ENCODE measurements at places on chromosomes 4 and X. TPM values are rescaled to one million over a fixed set of nuclear protein-coding genes. Genes with fewer than 3 reads are reported as not detected.

- H3K4me1 ChIP-seq = no peaks in the 10 kb centered on the region
- DNase-seq = no peak
- H3K36me3 ChIP-seq = no peaks in the 10 kb centered on the region
- H3K27me3 ChIP-seq = no peaks in the 10 kb centered on the region
- H3K4me3 ChIP-seq = no peak overlapping the region
These were observed 156.7 kb upstream of the FAM241A start for GRCh38 chr4:111988514-111988913.

DNA sequence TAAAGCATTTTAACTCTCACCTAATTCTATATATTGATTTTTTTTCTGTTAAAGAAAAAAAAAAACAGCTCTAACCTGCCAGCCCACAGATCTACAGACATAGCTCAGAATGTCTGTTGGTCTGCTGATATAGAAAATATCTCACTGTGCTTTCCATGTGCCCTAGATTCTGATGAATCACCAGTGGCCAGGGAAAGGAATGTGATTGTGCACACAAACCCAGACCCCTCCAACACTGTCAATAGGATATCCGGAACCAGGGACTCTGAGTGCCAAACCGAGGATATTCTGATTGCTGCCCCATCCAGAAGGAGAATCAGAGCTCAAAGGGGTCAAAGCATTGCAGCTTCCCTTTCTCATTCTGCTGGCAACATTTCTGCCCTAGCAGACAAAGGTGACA lies 12.1 kb upstream of the SCML1 start:
- H3K36me3 ChIP-seq = no peaks in the 10 kb centered on the region
- H3K4me1 ChIP-seq = no peaks in the 10 kb centered on the region
- peaks cover 3% of the 10 kb centered on the region for H3K27me3 ChIP-seq
- H3K4me3 ChIP-seq = no peak overlapping the region

- peaks cover 48% of the 10 kb centered on the region for H3K36me3 ChIP-seq
- H3K4me3 ChIP-seq = no peak overlapping the region
- no peaks in the 10 kb centered on the region for H3K4me1 ChIP-seq
- H3K27me3 ChIP-seq = no peaks in the 10 kb centered on the region
- DNase-seq = no peak
These were observed 87.6 kb downstream of the SEL1L3 start for GRCh38 chr4:25775166-25775565.

GRCh38 chrX:5867778-5868177 lies 360.9 kb downstream of the NLGN4X start:
- H3K27ac ChIP-seq = no peak overlapping the region
- H3K4me1 ChIP-seq = no peaks in the 10 kb centered on the region
- no peak overlapping the region for H3K4me3 ChIP-seq
- H3K27me3 ChIP-seq = no peaks in the 10 kb centered on the region

DNA sequence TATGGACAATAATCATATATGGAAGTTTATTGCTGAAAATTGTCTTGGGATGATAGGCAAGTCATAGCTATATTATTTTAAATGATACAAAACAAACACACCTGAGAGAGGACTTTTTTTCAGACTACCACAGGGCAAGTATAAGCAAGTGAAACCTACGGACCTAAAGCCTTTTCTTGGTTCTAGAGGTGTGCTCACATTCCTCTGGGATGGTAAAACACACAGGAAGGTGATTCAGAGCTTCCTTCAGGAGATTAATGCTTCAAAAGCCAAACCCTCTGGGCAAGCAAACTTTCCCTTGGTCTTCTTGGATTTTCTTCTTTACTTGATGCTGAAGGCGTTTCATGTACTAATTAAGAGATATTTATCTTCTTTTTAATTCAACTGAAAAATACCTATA lies 60.1 kb upstream of the ACSL4 start:
- H3K27me3 ChIP-seq = no peaks in the 10 kb centered on the region
- no peaks in the 10 kb centered on the region for H3K4me1 ChIP-seq
- no peak for DNase-seq
- H3K27ac ChIP-seq = no peak overlapping the region
- H3K36me3 ChIP-seq = no peaks in the 10 kb centered on the region
- H3K4me3 ChIP-seq = no peak overlapping the region

DNA sequence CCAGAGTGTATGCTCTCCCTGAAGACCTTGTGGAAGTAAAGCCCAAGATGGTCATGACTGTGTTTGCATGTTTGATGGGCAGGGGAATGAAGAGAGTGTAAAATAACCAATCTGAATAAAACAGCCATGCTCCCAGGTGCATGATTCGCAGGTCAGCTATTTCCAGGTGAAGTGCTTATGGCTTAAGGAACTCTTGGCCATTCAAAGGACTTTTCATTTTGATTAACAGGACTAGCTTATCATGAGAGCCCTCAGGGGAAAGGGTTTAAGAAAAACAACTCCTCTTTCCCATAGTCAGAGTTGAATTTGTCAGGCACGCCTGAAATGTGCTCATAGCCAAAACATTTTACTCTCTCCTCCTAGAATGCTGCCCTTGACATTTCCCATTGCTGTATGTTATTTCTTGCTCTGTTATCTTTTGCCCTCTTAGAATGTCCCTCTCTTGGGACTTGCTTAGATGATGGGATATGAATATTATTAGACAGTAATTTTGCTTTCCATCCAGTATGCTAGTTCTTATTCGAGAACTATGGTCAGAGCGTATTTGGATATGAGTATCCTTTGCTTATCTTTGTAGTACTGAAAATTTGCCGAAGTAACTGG lies 88.6 kb downstream of the PLS3 start:
- DNase-seq = no peak
- no peaks in the 10 kb centered on the region for H3K27me3 ChIP-seq
- H3K4me3 ChIP-seq = no peak overlapping the region
- no peaks in the 10 kb centered on the region for H3K4me1 ChIP-seq
- H3K36me3 ChIP-seq = no peaks in the 10 kb centered on the region
- H3K27ac ChIP-seq = no peak overlapping the region

DNA sequence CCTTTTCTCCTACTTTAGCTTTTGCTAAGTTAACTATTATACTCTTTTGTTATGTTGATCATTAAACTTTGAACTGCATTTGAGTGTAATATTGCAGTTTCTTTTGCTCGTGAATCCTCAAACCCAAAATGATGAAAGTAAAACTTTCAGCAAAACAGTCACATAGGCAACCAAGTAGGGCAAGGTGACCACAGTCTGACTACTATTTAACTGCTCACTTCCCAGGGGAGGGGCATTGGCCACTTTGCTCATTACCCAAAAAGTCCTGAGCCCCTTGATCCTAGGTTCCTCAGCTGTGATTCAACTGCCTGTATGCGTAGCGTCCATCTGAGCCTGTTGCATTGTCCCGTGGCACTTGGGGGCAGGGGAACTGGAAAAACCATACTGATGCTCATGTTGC lies 17.0 kb downstream of the RBMX2 start:
- no peaks in the 10 kb centered on the region for H3K36me3 ChIP-seq
- no peak overlapping the region for H3K27ac ChIP-seq
- no peak overlapping the region for H3K4me3 ChIP-seq
- no peaks in the 10 kb centered on the region for H3K27me3 ChIP-seq
- H3K4me1 ChIP-seq = no peaks in the 10 kb centered on the region

GRCh38 chr4:13461191-13461905 lies 22.8 kb downstream of the RAB28 start:
- no peak overlapping the region for H3K27ac ChIP-seq
- peaks cover 3% of the 10 kb centered on the region for H3K36me3 ChIP-seq
- H3K4me1 ChIP-seq = no peaks in the 10 kb centered on the region
- H3K27me3 ChIP-seq = no peaks in the 10 kb centered on the region
- no peak overlapping the region for H3K4me3 ChIP-seq
- no peak for DNase-seq

DNA sequence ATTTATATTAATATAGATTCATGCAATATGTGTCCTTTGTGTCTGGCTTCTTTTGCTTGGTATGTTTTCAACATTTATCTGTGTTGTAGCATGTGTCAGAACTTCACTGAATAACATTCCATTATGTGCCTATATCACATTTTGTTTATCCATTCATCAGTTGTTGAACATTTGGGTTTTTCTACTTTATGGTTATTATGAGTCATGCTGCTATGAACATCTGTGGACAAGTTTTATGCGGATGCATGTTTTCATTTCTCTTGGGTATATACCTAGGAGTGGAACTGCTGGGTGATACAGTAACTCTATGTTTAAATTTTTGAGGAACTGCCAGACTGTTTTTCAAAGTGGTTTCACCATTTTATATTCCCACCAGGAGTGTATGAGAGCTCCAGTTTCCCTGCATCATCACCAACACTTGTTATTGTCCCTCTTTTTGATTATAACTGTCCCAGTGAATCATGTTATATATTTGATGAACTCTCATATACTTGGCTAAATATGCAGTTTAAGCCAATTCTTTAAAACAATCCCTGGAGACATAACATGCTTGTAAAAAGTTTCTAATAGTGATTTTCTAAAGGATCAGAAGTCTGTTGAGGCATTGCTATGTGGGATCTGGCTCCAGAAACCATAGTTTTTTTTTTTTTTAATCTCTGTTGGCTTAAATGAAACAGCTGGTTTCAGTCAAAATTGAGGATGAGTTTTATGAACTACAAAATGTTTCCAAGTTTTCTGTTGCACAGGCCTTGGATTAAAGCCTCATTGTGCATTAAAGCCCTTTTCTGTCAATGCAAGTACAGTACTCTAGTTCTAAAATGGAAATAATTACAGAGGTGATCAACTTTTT lies 21.6 kb upstream of the REPS2 start:
- no peaks in the 10 kb centered on the region for H3K27me3 ChIP-seq
- no peak overlapping the region for H3K27ac ChIP-seq
- H3K4me3 ChIP-seq = no peak overlapping the region

- no peaks in the 10 kb centered on the region for H3K36me3 ChIP-seq
- no peak overlapping the region for H3K4me3 ChIP-seq
- H3K4me1 ChIP-seq = no peaks in the 10 kb centered on the region
- DNase-seq = no peak
These were observed 69.5 kb downstream of the ACOX3 start for GRCh38 chr4:8370835-8371595.

DNA sequence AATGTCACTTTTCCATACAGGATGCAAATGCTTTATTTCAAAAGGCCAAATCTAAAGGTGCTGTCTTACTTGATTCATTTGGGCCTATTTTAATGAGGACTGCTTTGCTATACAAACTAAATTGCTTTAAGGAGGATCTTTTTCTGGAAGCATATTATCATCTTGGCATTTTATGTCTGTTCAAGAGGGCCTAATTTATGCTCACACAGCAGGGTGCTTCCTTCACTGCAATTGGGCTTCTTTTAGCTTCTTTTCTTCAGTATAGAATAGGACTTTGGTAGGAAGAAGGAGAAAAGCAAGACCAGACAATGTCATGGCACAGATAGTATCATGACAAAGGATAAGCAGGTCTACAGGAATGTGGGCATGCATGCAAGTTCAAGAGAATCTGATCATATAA lies 222.4 kb upstream of the ANKRD50 start:
- no peak overlapping the region for H3K4me3 ChIP-seq
- no peak overlapping the region for H3K27ac ChIP-seq
- no peaks in the 10 kb centered on the region for H3K4me1 ChIP-seq
- H3K27me3 ChIP-seq = no peaks in the 10 kb centered on the region
- no peak for DNase-seq
- H3K36me3 ChIP-seq = no peaks in the 10 kb centered on the region

DNA sequence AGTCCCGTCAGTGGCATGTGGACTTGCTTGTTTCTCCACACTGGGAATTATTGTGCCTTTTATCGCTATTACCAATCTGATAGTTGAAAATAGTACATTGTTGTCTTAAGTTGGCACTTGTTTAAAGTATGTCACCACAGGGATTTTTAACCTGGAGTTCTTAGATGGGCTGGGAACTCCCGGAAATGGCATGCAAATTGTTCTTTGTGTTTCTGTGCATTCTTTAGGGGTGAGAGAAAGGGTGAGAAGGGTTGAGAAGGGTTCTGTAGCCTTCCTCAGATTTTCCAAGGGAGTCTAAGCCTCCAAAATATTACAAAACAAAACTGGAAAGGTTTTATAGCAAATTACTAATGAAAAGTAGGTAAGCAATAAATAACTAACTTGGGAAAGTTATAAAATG lies 176.9 kb downstream of the ZIC3 start:
- no peak overlapping the region for H3K27ac ChIP-seq
- no peak for DNase-seq
- H3K27me3 ChIP-seq = no peaks in the 10 kb centered on the region
- no peak overlapping the region for H3K4me3 ChIP-seq

DNA sequence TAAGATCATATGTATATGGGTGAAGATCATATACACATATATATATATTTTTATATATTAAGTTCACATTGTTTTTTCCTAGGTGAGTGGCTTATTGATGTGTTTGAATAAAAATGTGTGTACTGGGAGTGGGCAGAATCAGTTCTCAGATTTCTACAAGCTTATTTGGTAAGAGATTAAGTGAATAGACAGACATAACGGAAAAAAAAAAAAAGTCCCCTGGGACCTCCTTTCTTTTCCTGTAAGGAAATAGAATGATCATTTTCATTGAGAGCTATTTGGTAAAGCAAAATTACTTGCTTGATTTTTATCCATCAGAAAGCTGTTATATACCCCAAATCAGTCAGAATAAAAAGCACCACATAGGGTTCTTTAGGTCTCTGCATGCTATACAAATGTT lies 597.7 kb downstream of the PCDH18 start:
- DNase-seq = no peak
- H3K36me3 ChIP-seq = no peaks in the 10 kb centered on the region
- no peak overlapping the region for H3K4me3 ChIP-seq
- no peaks in the 10 kb centered on the region for H3K27me3 ChIP-seq
- no peak overlapping the region for H3K27ac ChIP-seq

GRCh38 chrX:154486052-154486395 lies 391 bp downstream of the UBL4A start:
- DNase-seq = no peak
- no peaks in the 10 kb centered on the region for H3K4me1 ChIP-seq
- no peak overlapping the region for H3K27ac ChIP-seq
- peaks cover 24% of the 10 kb centered on the region for H3K36me3 ChIP-seq

- H3K4me3 ChIP-seq = no peak overlapping the region
- no peaks in the 10 kb centered on the region for H3K27me3 ChIP-seq
- H3K36me3 ChIP-seq = no peaks in the 10 kb centered on the region
- no peaks in the 10 kb centered on the region for H3K4me1 ChIP-seq
- no peak for DNase-seq
These were observed 5.4 kb upstream of the NAA11 start for GRCh38 chr4:79331126-79331876.

DNA sequence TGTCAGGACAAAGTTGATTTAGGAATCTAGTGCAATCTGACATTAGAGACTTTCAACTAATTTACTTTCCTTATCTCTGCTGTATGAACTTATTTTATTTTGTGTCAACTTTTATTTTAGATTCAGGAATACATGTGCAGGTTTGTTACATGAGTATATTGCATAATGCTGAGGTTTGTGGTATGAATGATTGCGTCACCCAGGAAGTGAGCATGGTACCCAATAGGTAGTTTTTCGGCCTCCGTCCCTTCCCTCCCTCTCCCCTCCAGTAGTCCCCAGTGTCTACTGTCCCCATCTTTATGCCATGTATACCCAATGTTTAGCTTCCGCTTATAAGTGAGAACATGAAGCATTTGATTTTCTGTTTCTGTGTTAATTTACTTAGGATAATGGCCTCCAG lies 68.7 kb upstream of the TEX13D start:
- no peak for DNase-seq
- H3K27me3 ChIP-seq = no peaks in the 10 kb centered on the region
- H3K4me1 ChIP-seq = peaks cover 3% of the 10 kb centered on the region

The HS3ST1 gene
- not detected for total RNA-seq

The CFI gene
- total RNA-seq = 0.66 TPM

The GPC4 gene
- total RNA-seq = 0.13 TPM

Data from T-cell (primary cell).